Osteoblast (primary cell): ENCODE measurements at places on chromosomes 7 and 10.

- DNase-seq, result no peak
Observed at GRCh38 chr10:132145002-132145401, 41.7 kb upstream of the DPYSL4 start.

DNA sequence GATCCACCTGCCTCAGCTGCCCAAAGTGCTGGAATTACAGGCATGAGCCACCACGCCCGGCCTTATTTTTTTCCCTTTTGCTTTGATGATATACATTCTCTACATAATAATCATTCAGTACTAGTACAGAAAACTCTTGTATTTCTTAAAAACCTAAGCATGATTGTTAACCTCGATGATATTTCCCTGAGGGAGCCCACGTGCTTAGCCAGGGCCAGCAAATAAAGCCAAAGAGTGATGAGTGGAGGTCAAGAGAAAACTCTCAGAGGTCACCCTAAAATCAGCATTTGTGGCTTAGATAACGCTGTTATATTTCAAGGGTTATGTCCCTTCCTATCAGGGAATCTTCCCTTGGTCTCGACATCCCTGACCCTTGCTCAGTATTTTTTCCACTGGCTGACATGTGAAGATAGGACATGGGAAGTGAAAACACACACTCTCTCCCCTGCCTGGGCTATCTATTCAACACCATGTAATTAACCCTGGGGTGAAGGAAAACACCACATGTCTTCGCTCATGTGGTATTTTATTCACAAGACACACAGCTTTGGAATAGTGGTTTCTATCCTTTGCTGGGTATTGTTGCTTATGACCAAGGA, 12.6 kb downstream of the FAM200A start:
- DNase-seq, result no peak

- peak; percentile 82 for DNase-seq
Observed at GRCh38 chr7:150406567-150407421, 27.7 kb downstream of the ZNF775 start.

- no peak for DNase-seq
Observed at GRCh38 chr7:91397096-91397495, 132.9 kb downstream of the FZD1 start.

DNA sequence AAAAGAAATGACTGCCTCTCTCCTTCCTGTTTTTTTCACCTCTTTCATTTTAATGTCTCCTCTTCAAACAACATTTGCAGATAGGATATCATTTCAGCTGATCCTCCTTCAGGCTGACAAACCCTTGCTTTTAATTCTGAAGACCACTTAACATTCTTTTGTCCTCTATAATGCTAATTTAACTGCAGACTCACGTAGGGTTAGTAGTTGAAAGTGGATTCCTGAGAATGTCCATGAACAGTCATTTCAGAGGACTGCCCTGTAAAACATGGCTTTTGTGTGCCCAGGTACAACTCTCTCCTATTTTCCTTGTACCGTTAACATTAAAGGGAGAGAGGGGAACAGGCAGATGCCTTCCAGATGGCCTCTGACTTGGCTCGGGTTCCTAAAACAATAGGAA, 524.4 kb downstream of the SDK1 start:
- no peak for DNase-seq

DNA sequence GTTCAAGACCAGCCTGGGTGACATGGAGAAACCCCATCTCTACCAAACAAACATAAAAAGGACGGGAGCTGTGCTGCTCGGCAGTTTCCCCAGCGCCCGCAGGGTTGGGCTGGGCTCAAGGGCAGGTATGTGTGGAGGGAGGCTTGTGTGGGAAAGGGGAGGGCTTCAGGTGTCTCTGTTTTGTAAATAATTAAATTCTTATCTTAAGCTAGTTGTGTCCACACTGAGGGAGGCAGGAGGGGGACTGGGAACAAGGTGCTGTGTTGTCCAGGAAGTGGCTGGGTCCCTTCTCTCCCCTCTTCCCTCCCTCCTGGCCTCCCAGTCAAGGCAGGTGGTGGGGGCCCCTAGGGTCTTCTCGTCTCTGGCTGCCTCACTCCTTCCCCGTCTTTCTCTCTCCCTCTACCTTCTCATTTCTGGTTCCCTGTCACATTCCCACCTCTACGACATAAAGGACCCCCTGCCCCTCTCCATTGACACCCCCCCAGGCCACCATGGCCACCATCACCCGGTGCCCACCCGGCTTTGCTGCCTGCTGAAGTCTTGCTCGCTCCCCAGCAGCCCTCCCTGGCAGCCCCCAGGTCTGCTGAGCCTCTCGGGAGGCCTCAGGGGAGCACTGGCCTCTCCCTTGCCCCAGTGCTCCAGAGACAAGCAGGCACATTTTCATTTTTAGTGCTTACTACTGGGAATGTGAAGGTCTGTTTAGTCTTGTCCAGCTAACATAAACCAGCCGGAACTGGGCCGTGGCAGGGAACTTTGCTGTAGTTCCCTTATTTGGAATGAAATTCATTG, 19.3 kb downstream of the NEURL1 start:
- DNase-seq, result peak; percentile 71

DNA sequence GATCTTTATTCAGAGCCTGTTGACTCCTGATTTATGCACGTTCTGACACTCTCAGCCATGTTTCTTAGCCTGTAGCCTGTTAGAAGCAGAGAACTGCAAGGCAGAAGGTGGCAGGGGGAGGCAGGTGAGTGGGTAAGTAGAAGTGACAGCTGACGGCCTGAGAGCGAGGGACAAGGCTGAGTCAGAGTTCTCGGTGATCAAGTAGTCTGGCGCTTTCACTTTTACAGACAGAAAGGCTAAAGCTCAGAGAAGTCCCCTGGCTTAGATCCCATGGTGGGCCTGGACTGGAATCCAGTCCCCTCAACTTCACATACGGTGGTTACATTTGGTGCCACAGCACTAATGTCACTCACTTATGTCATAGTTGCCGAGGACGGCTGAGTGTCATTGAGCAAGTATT, 139.0 kb downstream of the TACC2 start:
- DNase-seq, result no peak

- no peak for DNase-seq
Observed at GRCh38 chr10:15485027-15485426, 113.9 kb upstream of the FAM171A1 start.

DNA sequence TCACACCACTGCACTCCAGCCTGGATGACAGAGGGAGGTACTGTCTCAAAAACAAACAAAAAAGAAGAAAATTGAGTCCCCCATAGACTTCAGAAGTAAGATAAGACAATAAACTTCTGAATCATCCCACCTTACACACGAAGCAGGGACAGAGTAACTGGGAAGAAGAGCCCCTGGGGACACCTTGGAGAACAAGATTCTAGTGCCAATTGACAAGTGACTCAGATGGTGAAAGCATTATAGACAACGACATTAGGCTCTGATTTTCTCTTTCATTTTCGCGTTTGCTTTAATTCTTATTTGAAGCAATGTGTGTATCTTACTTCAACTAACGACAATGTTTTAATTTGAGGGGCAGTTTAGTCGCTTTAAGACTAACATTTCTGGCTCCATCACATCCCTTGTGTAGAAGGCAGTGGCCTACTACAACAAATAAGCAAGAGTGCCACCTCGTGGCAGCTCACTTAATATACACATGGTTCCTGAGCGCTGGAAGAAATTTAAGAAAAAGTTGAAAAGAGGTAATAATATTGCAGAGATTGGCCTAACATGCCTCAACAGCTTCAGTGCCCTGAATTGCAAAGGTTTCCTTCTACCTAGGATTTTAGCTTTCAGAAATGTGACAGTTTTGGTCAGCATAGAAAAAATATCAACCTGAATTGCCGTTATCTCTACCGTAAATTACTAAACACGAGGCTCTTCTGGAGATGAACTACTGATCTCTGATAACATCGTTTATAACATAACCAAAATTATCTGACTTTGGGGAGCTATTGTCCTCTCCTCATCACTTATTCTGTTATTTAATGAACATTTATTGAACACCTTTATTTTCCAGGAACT, 36.7 kb downstream of the ASNS start:
- no peak for DNase-seq

DNA sequence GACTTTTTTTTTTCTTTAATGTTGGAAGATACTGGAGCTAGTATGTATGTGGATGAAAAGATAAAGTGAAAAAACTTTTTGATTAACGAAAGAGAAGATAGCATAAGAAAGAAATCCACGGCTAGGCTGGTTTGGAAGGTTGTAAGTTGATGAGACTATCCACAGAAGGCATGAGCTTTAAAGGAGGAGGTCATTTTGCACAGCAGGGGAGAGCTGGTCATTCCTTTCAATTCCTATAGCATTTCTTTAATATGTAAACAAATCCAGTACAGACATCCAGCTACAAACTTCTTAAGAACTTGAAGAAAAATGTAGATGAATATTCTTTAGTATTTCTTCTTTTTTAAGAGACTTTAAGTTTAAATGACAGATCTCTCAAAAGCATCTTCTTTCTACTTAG, 281.3 kb downstream of the CACNA2D1 start:
- DNase-seq, result no peak

DNA sequence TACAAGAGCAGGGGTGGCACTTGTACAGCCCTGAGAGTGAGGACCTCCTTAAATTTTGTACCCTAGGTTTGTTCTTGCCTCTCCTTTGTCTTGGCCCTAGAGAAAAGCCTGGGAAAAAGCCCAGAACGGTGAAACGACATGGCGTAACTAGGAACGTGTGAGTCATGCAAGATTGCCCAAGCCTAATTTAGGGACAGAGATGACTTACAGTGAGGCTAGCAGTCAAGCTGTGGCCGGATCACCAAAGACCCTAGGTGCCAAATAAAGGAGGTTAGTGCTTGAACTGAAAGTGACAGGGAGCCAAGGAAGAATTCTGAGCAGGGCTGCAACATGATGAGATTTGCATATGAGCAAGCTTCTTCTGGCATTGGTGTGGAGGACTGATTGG, 25.1 kb downstream of the TBXAS1 start:
- DNase-seq, result no peak
